ENCODE measurements at places on chromosomes 6 and 20. TPM values are rescaled to one million over a fixed set of nuclear protein-coding genes. Genes with fewer than 3 reads are reported as not detected.

DNA sequence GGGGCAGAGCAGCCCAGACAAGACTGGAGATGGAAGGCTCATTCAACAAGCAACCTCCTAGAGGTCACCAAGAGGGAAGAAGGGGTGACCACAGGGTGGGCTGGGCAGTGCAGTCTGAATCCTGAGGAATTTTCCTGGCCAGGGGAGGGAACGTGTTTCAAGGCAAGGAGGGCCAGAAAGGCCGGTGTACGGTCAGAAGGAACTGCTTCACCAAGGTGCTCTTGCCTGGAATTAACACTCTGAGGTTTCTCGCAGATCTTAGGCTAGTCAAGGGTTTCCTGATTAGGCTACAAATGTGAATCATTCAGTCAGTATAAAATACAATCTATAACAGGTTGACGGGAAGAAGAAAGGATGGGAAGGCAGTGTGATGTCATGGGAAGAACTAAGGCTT, 199.3 kb downstream of the LRFN2 start:
- DNase-seq, result no peak

DNA sequence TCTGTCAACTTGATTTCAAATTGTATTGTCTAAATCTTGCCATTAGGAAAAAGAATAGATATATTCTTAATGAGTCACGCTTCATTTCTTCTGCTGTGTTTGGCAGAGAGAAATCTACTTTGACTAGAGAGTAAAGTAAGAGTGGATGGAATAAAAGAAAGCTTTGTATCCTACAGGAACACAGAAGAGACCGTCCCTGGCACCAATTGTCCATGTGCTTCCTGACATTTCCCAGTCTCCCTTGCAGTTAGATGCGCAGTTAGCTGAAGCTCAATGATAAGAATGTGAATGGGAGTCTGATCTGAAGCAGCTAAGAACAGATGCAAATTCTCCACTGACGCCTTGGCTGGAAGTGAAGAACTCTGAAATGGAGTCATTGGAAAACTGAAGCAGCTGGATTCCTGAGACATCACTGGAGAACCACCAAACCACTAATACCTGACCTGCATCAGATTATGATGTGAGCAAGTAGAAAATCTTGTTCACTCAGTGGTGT, 528.2 kb upstream of the MARCKS start:
- DNase-seq, result peak; percentile 34

DNA sequence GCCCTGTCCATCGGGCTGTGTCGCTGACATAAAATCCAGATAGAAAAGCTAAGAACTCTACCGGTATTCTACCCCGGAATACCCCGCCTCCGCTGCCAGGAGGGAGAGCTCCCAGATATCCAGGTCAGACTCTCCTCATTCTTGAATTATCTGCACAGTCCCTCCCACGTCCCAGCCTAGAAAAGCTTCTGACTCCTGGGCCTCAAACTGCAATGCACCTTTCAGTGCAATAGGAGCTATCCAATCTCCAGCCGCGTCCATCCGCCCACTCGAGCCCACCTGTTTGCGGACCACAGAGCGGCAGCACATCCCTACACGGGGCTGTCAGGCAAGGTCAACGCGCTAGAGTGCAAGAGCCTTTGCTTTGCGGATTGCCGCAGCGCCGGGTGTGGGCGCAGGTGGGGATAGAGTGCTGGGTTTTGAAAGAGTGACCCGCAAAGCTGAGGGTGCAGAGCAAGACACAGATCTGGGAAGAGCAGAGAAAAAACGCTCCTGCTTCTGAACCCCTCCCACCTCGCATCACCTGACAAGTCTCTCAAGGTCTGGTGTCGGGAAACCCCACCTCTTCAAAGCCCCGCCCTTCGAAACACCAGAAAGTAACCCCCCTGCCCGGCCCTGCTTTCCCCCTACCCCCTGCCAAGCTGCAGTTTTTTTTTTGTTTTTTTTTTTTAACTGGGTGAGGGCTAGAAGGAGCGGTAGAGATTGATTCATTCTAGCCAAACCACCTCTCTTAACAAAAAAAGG, 1.3 kb downstream of the TAPBP start:
- peak; percentile 73 for DNase-seq

DNA sequence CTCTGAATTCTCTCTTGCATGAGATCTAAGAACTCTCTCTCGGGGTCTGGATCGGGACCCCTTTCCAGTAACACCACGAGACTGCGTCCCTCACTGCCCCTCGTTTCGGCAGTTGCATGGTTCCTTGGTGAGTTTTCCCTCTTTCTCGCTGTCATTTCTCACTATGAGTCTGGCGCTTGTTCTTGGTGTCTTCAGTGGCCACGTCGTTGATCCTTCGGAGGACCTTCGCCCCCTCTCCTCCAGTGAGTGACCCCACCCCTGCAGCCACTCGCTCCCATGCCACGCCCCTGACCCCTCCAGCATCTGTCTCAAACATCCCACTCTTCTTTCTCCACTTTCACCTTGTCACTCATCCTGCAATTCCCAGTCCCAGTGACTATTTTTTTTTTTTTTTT, 23.0 kb downstream of the SYNJ2 start:
- no peak for DNase-seq

DNA sequence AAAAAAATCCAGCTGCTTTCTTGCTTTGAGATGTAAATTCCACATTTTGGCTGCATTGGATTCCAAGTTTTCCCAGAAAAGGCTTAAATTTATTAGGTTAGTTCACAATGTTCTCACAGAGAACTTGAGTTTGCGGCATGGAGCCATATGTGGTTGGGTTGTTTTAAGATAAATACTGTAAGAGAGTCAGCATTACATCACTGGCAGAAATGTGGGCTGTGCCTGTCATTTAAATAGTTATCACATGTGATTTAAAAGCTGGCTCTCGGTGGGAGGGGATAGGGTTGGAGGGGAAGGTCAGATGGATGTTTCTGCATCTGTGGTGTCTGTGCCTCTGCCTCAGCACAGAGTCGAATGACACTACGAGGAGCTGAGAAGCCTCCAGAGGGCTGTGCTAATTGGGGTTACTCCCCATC, 73.8 kb upstream of the SCP2D1 start:
- peak; percentile 89 for DNase-seq

GRCh38 chr20:55242853-55243252, 762.5 kb downstream of the CBLN4 start:
- DNase-seq, result no peak

GRCh38 chr20:45974896-45975565, 3.0 kb upstream of the ZNF335 start:
- no peak for DNase-seq

- DNase-seq, result no peak
Measured at GRCh38 chr20:22502731-22503191, 81.6 kb downstream of the FOXA2 start.

DNA sequence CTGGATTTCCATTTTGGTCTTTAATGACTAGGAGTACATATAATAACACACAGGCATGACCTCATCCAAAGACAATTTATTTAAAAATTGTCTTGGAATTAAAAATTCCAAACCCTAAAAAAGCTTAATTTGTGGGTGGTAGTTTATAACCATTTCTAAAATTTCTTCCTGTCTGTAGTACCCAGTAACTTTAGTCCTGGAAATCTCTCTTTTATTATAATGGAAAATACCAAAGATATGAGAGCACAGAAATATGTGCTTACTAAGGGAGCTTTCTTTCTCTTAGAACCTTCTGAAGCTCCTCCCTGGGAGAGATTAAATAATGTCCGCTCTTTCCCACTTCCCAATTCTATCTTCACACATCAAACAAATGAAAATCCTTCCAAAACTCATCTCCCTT, 70.5 kb upstream of the PRL start:
- DNase-seq, result peak; percentile 67

The LRRC73 gene
- not detected for total RNA-seq

The TTLL9 gene
- 5.8 TPM for total RNA-seq

The MYLK4 gene
- 5.1 TPM for total RNA-seq

The EPPIN gene
- 6.3 TPM for total RNA-seq
